Activated CD4-positive, alpha-beta T cell treated with anti-CD3 and anti-CD28 coated beads for 48 hours (primary cell): ENCODE measurements at places on chromosomes 2 and 18.
A peak's percentile ranks its signal among the peaks of the same experiment; 100 is the strongest.

- no peak for DNase-seq
Observed at GRCh38 chr2:233209533-233210171, 41.8 kb upstream of the ATG16L1 start.

GRCh38 chr18:56139792-56140254 lies 498.6 kb downstream of the TXNL1 start:
- DNase-seq = no peak

DNA sequence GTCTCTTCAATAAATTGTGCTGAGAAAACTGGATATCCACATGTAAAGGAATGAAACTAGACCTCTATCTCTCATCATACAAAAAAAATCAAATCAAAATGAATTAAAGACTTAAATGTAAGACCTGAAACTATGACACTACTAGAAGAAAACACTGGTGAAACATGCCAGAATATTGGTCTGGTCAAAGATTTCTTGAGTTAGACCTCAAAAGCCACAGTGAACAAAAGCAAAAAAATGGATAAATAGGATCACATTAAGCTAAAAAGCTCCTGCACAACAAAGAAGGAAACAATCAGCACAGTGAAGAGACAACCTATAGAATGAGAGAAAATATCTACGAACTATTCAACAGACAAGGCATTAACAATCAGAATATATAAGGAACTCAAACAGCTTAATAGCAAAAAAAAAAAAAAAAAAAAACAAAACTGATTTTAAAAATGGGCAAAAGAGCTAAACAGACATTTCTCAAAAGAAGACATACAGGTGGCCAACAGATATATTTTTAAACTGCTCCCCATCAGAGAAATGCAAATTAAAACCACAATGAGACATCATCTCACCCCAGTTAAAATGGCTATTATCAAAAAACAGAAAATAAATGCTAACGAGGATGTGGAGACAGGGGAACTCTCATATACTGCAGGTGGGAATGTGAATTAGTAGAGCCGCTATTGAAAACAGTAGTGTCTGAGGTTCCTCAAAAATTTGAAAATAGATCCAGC lies 66.3 kb downstream of the NCKAP1 start:
- no peak for DNase-seq

DNA sequence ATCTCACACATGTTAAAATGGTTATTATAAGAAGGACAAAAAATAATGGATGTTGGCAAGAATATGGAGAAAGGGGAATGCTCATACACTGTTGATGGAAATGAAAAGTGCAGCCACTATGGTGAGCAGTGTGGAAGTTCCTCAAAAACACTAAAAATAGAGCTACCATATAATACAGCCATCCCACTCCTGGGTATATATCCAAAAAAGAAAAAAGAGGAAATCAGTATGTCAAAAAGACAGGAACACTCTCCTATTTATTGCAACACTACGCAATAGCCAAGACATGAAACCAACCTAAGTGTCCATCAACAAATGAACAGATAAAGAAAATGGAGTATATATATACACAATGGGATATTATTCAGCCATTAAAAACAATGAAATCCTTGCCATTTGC lies 642.6 kb downstream of the RNF144A start:
- DNase-seq = no peak

- no peak for DNase-seq
Observed at GRCh38 chr2:65799141-65799854, 366.9 kb upstream of the SPRED2 start.

GRCh38 chr18:58354051-58354450 lies 274.8 kb downstream of the ALPK2 start:
- DNase-seq = no peak

GRCh38 chr2:184004289-184004947 lies 593.9 kb upstream of the ZNF804A start:
- DNase-seq = no peak

GRCh38 chr2:123500346-123500745 lies 524.7 kb upstream of the CNTNAP5 start:
- DNase-seq = no peak

DNA sequence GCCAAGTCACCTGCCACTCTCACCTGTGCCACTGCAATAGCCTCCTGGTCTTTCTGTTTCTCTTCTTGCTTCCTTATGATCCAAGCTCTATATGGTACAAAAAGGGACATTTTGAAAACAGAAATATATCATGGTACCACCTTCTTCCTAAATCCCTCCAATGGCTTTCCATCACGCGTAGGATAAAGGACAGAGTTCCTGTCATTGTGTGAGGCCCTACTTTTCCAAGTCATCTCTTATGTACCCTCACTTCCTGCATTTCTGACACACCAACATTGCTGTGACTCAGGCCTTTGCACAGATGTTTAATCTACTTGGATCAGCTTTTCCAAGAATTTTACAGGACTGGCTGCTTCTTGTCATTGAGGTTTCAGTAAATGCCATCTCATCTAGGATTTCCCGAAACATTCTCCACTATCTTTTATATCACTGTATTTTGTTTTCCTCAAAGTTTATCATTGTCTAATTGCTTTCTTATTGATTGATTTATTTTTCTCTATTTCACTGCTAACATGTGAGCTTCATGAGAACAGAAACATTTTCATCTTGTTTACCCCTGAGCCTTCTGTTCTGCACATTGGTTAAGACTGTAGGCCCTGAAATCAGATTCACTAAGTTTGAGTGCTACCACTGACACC lies 426.1 kb upstream of the FANCL start:
- no peak for DNase-seq

- DNase-seq = peak; percentile 67
Observed at GRCh38 chr2:205776139-205776538, 93.8 kb downstream of the NRP2 start.

GRCh38 chr2:18435426-18436037 lies 124.9 kb downstream of the RDH14 start:
- DNase-seq = peak; percentile 7

DNA sequence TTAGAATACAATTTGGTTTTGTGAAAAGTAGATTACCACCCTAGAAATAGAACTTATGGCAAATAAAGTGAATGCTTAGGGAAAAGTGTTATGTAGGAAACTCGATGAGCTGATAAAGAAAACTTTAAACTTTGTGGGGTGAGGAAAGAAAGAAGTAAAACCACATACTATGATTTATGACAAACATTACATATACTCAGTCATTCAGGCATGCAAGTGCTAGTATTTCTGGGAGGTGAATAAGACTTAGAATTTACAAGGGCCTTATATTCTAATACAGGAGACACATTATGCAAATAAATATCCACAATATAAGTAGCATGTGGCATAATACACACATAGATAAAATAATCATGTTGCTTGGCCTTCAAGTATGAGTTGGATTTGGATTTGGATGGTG lies 618.1 kb downstream of the XIRP2 start:
- no peak for DNase-seq

DNA sequence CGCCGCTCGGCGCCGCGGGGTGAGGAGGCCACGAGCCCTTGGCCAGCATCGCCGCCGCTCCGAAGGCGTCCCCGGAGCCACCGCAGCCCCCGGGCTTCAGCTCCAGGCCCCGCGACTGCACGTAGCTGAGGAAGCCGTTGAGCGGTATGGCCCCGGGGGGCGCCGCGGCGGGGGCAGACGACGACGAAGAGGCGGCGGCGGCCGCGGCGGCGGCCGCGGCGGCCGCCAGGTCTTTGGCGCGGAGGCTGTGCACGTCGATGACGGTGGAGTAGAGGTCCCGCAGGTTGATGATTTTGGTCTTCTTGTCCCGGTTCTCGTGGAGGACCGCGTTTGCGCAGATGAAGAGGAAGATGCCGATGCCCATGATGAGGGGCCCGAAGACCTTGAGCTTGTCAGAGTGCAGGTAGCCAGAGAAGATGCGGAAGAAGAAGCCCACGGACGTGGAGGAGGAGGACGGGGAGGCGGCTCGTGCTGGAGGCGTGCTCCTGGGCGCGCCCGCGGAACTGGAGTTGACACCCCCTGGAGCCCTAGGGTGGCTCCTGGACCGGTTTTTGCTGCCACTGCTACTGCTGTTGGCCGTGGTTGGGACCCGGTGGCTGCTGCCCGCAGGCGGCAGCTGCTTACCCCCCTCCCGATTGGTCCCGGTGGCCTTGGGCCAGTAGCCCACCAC lies 4.0 kb downstream of the TMEM200C start:
- DNase-seq = no peak

DNA sequence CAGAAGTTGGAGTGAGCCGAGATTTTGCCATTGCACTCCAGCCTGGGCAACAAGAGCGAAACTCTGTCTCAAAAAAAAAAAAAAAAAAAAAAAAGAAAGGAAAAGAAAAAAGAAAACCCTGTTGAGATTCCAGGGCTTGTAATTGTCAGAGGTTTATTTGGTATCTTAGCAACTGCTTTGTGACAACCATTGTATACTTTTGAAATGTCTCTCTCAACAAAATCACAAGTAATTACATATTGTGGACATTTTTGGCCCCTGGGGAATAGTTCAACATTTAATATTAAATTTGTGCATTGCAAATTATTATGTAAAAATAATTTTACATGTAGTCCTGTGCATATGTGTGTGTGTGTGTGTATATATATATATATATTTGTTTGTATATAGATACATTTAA lies 270.8 kb downstream of the GALNT13 start:
- no peak for DNase-seq

DNA sequence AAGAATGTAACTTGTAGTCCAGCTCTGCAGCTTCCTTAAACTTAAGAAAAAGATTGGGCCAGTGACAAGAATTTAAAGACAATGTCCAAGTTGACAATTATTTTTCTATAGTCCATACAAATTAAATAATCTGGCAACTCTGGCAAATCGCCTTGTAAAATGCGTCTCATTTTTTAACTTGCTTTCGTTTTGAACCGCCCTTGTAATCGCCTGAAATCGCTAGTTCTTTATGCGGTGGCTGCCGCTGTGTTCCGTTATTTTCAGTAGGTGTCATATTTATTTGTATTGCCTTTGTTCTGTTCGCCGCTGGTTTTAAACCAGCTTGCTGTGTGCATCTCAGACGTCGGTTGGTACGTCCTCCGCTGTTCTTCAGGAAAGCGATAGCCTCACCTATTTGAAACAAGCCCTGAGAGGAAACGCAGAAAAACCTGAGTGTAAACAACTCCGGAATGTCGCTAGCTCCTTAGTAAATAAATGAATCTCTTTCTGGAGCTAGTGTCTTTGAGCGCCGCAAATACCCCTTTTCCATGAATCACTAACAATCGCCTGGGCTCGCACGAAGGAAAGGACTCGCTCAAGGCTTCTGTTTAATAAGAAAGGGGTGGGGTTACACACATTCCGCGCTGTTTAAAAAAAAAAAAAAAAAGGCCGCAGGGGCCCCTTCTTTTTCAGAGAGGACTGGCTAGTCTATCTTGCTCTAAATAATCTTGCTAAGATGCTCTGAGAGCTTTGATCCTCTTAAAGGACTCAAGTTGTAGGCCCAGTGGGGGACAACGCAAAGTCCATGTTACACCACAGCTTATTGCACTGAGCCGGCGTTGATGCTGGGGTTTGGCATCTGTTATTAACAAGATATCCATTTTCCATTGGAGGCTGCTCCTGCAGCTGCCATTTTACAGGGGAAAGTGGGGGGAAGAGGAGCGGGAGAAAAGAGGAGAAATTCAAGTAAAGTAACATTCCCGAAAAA lies 3.0 kb downstream of the HOXD8 start:
- DNase-seq = no peak

- DNase-seq = no peak
Observed at GRCh38 chr2:21501376-21502027, 377.7 kb downstream of the TDRD15 start.
